CD14-positive monocyte (primary cell): ENCODE measurements at places on chromosomes 13 and 19.

- DNase-seq = no peak
Measured at GRCh38 chr13:54879036-54879435, 1850.4 kb downstream of the OLFM4 start.

DNA sequence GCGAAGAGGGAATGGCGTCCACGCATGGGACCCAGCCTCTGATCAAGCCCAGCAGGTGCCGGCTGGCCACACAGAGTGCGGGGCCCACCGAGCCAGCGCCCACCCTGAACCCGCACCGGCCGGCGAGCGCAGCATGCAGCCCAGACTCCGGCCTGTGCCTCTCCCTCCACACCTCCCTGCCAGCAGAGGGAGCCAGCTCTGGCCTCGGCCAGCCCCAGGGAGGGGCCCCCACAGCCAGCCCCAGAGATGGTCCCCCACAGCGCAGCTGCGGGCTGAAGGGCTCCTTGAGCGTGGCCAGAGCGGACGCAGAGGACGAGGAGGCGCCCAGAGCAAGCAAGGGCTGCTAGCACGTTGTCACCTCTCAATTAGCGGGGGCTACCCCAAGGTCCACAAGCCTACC, 904.5 kb downstream of the SLITRK6 start:
- no peak for DNase-seq

GRCh38 chr13:110388108-110388943, 81.2 kb downstream of the COL4A2 start:
- no peak for DNase-seq

DNA sequence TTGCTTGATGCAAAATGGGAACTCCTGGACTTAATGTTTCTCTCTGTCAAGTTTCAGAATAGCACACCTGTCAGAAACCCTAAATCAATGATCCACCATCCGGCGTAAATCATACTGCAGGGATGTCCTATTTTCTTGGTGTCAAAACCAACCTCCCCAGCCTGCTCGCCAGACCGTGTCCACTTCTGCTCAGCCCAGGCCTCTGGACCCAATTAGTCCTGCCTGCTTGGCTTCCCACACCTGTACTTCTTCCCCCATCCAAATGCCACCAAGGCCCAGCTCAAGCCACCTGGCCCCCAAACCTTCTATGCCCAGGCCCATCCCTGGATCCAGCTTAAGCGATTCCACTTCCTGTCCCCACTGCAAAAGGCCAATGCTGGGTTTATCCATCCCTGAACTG, 25.1 kb upstream of the PEPD start:
- DNase-seq = no peak

GRCh38 chr13:50761406-50761805, 82.1 kb downstream of the DLEU7 start:
- no peak for DNase-seq

DNA sequence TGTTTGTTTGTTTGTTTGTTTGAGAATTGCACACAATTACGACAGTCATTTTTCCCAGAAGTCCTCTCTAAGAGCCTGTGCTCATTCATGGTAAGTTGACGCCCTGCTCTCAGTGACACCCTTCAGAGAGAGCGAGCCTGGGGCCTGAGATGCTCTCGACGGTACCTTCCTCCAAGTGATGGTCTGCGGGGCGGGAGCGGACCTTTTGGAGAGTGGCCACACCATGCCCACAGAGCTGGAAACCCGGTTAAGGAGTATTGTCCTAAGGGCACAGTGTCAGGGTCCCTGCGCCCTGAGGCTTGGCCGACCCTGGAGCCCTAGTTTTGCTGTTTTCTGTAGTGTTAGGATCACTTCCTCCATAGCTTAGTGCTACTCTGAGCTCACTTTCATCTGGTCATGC, 3.6 kb downstream of the POP4 start:
- no peak for DNase-seq

DNA sequence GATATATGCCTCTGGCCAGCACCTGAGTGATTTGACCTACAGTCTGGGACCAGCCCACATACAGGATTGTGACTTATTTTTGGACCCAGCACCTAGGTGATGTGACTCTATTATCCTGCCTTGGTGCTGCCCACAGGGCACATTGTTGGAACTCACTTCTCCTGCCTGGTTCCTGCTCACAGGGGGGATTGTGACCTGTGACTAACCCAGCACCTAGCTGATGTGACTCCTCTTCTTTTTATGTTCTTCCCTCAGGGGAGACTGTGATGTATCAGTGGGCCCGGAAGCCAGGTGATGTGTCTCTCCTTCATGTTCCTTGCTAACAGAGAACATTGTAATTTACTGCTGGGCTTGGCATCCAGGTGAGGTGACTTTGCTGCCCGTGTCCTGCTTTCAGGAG, 63.0 kb upstream of the ZNF724 start:
- no peak for DNase-seq

DNA sequence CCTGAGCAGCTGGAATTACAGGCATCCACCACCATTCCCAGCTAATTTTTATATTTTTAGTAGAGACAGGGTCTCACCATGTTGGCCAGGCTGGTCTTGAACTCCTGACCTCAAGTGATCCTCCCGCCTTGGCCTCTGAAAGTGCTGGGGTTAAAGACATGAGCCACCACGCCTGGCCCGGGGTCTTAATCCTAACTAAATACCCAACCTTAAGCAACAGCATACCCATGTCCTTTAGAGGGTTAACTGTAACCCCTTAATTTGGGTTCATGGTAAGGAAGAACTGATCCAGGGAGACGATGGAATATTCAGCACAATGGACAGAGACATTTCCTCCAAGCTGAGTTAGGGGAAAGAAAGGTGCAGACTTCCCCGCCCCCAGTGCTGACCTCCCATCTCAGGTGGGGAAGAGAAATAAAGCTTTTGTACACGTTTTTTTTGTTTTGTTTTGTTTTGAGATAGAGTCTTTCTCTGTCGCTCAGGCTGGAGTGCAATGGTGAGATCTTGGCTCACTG, 8.7 kb upstream of the GALP start:
- no peak for DNase-seq

DNA sequence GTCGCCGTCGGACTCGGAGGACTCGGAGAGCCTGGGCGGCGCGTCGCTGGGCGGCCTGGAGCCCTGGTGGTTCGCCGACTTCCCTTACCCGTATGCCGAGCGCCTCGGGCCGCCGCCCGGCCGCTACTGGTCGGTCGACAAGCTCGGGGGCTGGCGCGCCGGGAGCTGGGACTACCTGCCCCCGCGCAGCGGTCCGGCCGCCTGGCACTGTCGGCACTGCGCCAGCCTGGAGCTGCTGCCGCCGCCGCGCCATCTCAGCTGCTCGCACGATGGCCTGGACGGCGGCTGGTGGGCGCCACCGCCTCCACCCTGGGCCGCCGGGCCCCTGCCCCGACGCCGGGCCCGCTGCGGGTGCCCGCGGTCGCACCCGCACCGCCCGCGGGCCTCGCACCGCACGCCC, 2.5 kb upstream of the GRWD1 start:
- DNase-seq = peak; percentile 27

- DNase-seq = no peak
Measured at GRCh38 chr19:49491030-49491803, 3.8 kb downstream of the RPL13A start.

DNA sequence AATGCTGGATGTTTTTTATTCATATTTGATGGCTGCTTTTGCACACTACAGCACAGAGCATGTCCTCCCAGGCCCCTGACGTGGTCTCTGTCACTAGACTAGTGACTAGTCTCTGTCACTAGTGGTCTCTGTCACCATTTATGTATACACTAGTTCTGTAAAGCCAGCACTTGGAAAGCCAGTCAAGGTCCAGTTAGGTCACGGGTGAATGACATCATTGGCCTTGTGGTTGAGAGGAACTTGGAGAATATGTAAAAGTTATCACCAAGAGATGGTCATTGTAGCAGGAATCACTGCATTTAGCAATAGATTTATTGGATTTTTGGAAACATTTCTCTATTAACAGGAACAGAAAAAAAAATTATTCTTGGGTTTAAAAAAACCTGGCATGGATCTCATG, 72.9 kb downstream of the SHISA2 start:
- no peak for DNase-seq
